ENCODE measurements at places on chromosomes 4 and X.

- DNase-seq = no peak
These were observed 597.7 kb downstream of the MID1IP1 start for GRCh38 chrX:39398963-39399261.

GRCh38 chr4:89029591-89029990 lies 27.4 kb downstream of the FAM13A start:
- no peak for DNase-seq

GRCh38 chr4:88857588-88857987 lies 160.0 kb upstream of the NAP1L5 start:
- DNase-seq = no peak

DNA sequence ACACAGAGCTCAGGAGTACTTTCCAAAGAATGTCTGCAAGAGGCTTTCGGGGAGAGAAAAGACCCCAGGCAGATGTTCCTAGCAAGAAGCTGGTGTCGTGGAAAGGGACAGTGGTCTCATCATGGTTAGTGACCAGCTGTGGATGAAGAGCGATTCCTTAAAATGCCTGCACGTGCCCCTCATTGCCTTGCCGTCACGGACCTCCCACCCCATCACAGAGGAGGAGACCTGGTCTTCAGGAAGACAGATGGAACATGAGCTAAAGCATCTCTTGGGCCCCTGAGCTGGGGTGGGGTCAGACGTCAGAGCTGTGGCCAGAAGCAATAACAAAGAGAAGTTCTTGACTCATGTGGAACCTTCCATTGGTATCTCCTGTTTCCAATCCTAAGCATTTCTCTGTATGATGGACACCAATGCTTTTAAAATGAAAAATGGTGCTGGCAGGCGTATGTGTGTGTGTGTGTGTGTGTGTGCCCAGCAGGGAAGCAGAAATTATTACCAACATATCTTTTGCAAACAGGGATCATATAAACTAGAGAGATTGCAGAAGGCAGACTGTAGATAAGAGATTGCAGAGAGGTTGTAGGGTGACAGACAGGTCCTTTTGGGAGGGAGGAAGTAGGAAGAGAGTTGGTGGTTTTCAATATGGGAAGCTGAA lies 25.2 kb upstream of the ASMTL start:
- no peak for DNase-seq

- DNase-seq = no peak
These were observed 60.7 kb downstream of the CLNK start for GRCh38 chr4:10623862-10624261.

- no peak for DNase-seq
These were observed 126.0 kb upstream of the LDB2 start for GRCh38 chr4:17024425-17024824.

GRCh38 chr4:128825226-128825625 lies 15.7 kb downstream of the JADE1 start:
- DNase-seq = no peak
